Activated CD4-positive, alpha-beta T cell treated with anti-CD3 and anti-CD28 coated beads for 36 hours (primary cell): ENCODE measurements at places on chromosomes 4 and X. TPM values are rescaled to one million over a fixed set of nuclear protein-coding genes. Genes with fewer than 3 reads are reported as not detected.

Gene NPNT
- not detected for total RNA-seq

Gene C1QTNF7
- not detected for total RNA-seq

- no peak overlapping the region for H3K4me3 ChIP-seq
- no peak for DNase-seq
- no peaks in the 10 kb centered on the region for H3K27me3 ChIP-seq
- no peak overlapping the region for H3K27ac ChIP-seq
- peaks cover 24% of the 10 kb centered on the region for H3K36me3 ChIP-seq
Observed at GRCh38 chrX:64350047-64350446, 45.2 kb downstream of the MTMR8 start.

DNA sequence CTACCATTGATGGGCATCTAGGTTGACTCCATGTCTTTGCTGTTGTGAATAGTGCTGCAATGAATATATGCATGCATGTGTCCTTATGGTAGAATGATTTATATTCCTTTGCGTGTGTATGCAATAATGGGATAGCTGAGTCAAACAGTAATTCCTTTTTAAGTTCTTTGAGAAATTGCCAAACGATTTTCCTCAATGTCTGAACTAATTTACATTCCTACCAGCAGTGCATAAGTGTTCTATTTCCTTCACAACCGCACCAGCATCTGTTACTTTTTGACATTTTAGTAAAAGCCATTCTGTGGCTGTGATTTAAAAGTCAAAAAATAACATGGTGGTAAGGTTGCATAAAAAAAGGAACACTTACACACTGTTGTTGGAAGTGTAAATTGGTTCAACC lies 103.1 kb upstream of the FAM47B start:
- H3K27ac ChIP-seq = no peak overlapping the region
- H3K4me3 ChIP-seq = no peak overlapping the region
- no peak for DNase-seq
- H3K4me1 ChIP-seq = no peaks in the 10 kb centered on the region

- no peaks in the 10 kb centered on the region for H3K27me3 ChIP-seq
- H3K4me1 ChIP-seq = peaks cover 68% of the 10 kb centered on the region
- H3K27ac ChIP-seq = peak overlapping the region; percentile 91
- peak; percentile 81 for DNase-seq
- H3K4me3 ChIP-seq = peak overlapping the region; percentile 44
Observed at GRCh38 chrX:65706041-65706828, 38.8 kb downstream of the MSN start.

DNA sequence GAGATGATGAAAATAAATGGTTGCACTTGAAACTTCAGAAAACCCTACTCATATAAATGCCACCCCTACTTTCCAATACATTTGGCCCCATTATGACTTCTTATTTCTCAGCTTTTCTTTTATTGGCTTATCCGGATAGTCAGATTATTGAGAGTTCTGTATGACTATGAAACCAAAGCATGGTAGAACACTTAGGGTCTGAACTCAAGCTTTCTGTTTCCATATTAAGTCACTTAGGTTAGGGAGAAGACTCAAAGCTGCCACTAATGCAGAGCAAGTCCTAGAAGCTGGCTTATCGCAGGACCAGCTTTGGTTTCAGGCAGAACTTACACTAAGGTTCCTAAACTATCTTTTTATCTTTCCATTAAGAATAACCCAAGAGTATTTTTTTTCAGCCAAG lies 229.9 kb upstream of the CPEB2 start:
- H3K36me3 ChIP-seq = no peaks in the 10 kb centered on the region
- H3K4me3 ChIP-seq = no peak overlapping the region
- H3K27ac ChIP-seq = no peak overlapping the region

- no peaks in the 10 kb centered on the region for H3K4me1 ChIP-seq
- H3K27ac ChIP-seq = no peak overlapping the region
Observed at GRCh38 chrX:50343917-50344316, 126.7 kb downstream of the DGKK start.
